Adipocyte (in vitro differentiated cells): ENCODE measurements at places on chromosomes 5 and 9.

DNA sequence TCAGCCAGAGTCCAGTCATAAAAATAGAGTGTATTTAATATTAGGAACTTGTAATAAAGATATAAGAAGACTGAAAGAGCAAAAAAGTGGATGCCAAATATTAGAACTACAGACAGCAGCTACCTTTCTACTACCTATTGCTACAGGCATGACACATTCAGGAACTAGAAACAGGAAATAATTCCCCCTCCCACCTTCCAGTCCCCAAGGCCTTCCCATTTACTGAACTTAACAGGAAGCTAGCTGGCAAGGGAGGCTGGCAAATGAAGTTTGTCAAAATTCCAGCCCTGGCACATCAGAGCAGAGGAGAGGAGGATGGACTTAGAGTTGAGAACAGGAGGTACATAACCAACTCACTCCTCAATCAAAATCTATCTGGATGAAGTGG is 50.2 kb upstream of the RIC1 start:
- no peak for DNase-seq

- no peak for DNase-seq
Measured at GRCh38 chr5:68273717-68274409, 58.3 kb downstream of the PIK3R1 start.

- no peak for DNase-seq
Measured at GRCh38 chr9:1096155-1096964, 46.2 kb downstream of the DMRT2 start.

DNA sequence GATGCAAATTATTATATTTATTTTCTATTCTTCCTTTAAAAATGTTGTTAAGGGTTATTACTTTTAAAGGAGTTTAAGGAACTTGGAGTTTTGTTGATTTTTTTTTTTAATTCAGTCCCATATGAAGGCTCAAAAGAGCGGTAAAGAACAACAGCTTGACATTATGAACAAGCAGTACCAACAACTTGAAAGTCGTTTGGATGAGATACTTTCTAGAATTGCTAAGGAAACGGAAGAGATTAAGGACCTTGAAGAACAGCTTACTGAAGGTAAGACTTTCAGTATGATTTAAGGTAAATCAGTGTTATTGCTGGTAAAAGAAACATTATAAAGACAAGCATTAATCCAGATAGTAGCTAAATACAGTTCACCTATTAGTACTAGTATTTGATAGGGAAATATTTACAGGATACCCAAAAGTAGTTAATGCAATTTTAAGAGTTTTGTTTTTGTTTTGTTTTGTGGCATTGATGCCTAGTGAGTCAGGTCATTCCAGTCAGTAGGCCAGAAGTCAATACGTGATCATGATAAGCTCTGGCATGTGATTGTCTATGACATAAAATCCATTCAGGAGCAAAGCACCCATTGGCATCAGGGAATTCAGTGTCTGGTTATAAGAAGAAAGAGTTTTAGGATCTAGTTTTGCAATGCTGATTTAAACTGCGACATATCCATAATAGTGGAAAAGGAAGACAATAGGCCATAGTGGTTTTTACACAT is 49.2 kb downstream of the CNTRL start:
- DNase-seq: no peak

GRCh38 chr9:130891688-130892476 is 4.7 kb downstream of the QRFP start:
- DNase-seq: no peak

DNA sequence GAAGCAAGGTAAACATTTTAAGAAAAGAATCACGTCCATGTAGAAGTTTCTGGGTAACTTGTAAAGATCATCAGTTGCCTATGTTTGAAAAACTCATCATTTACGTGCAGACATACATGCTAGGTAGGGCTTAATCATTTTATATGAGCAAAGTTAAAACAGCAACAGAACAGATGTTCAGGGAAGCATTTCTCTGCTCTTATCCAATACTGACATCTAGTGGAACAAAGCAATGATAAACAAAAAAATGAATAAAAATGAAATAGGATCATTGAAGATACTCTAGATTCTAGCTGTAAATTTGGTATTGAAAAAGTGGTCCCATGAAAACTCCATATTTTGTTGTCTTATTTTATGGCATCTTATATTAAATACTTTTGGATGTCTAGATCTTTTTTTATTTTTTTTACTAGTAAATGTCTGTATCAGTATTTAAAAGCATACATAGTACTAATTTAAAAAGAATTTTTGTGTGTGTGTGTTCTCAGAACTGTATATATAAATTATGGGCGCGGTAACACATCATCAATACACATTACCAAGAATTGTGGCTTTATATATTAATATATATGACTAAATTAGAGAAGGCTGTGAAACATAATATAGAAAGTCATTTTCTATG is 1050.2 kb downstream of the CDH12 start:
- peak; percentile 77 for DNase-seq

- no peak for DNase-seq
Measured at GRCh38 chr5:139734539-139734916, 61.1 kb upstream of the PSD2 start.

- no peak for DNase-seq
Measured at GRCh38 chr5:68315679-68316271, 100.2 kb downstream of the PIK3R1 start.

DNA sequence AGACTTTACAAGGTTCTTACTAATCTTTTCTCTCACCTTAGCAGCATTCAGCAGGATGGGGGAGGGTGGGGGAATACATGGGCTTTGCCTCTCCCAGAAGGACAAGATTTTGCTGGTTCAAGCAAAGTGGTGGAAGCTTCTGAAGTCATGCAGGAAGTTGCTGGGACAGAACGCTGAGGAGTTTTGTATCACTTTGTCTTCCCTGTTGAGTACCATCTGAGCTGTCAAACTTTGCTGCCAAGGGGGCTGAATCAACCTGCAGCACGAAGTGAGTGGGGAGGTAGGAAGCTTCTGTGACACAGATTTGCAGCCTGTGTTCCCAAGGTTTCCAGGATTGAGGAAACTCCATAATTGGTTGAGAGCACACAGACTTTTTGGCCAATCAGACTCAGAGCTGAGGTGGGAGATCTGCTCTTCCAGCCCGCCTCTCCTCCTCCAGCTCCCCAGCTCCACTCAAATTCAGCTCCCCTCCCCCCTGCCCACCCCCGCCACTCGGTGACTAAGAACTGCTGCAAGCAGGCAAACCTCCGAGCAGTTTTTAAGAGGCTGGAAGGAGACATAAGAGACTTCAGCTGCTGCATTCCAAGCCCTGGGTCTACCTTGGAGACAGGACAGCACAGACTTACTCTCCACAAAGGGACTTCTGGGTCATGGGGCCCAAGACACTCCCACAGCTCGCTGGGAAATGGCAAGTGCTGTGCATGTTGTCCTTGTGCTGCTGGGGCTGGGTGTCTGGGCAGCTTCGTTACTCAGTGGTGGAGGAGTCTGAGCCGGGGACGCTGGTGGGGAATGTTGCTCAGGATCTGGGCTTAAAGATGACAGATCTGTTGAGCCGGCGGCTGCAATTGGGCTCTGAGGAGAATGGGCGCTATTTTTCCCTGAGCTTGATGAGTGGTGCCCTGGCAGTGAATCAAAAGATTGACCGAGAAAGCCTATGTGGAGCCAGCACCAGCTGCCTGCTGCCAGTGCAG is at the start of gene PCDHGC5:
Gene PCDHGC5, plus strand, starts transcription at position 491 of the 971 bp plus-strand sequence. Its CDS starts 160 bp downstream, at position 651.
- peak; percentile 60 for DNase-seq

DNA sequence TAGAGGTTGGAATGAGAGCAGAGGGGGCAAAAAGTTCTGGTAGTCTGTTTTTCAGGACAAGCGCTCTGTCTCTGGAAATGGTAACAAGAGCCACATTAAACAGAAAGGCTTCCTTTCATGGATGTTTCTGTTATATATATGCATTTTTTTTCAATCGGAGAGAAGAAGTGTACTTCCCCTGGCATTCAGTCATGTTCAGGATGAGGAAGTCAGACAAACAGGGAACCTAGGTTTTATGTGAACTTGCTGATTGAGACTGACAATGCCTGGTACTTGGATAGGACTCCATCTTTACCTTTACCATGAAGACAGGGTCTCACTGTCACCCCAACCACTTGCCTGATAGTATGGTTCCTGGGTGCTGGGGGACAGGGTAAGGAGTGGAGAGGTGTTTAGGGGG is 30.1 kb upstream of the ZBED3 start:
- DNase-seq: no peak

GRCh38 chr9:129697656-129698253 is 32.3 kb downstream of the PRRX2 start:
- peak; percentile 85 for DNase-seq

GRCh38 chr9:123321616-123322272 is 34.3 kb upstream of the CRB2 start:
- no peak for DNase-seq

- DNase-seq: no peak
Measured at GRCh38 chr5:169410996-169411783, 110.3 kb upstream of the SLIT3 start.

DNA sequence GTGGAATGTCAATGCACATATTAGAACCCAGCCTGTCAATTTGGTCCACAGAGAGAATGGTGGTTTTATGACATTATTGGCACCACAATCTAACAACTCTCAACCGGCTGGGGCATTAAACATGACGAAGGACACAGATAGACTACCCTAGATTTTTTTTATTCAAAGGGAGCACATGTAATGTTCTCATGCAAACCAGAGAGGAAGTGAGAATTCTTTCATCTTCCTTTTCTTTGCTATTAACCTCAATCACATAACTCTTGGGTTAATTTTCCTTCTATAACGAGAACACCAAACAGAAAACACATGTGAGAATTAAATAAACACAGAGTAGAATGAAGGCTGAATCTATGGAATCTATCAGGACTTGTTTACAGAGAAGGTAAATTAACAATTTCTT is 94.9 kb upstream of the TNC start:
- no peak for DNase-seq

- no peak for DNase-seq
Measured at GRCh38 chr5:89080467-89081116, 197.6 kb upstream of the MEF2C start.

DNA sequence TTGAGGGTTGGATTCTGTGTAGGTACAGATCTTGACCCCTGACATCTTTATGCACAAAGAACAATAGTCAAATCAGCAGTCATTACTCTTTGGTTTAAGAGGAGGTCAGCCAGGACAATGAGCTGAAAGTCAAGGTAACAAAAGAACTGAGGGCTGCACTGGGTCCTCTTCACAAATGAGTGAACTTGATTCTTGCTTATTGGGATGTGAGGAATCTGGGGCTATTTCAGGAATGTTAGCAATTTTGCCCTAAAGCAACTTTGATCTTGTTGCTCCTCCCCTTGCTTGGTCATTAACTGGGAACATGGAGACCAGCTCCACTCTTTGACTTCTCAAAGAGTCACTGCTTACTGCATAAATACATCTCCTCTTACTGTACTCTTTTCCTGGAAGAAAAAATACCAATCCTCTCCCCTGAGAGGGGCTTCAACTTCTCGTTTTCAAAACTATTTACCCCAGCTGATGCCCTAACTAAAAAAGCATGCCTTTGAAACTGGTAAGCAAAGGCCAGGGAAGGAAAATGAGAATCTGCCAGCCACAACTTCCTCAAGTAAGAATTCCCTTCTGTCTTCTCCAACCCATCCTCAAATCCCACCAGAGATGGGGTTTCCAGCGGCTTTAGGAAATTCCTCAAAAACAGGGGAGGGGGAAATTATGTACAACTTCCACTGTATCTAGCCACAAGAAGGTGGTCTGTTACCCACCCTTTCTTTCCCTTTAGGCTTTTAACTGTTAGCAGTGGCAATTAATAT is 368.3 kb downstream of the ENC1 start:
- peak; percentile 50 for DNase-seq

- DNase-seq: peak; percentile 20
Measured at GRCh38 chr5:148969291-148969690, 93.6 kb downstream of the SH3TC2 start.

GRCh38 chr9:88945636-88946333 is 45.5 kb upstream of the S1PR3 start:
- DNase-seq: no peak

DNA sequence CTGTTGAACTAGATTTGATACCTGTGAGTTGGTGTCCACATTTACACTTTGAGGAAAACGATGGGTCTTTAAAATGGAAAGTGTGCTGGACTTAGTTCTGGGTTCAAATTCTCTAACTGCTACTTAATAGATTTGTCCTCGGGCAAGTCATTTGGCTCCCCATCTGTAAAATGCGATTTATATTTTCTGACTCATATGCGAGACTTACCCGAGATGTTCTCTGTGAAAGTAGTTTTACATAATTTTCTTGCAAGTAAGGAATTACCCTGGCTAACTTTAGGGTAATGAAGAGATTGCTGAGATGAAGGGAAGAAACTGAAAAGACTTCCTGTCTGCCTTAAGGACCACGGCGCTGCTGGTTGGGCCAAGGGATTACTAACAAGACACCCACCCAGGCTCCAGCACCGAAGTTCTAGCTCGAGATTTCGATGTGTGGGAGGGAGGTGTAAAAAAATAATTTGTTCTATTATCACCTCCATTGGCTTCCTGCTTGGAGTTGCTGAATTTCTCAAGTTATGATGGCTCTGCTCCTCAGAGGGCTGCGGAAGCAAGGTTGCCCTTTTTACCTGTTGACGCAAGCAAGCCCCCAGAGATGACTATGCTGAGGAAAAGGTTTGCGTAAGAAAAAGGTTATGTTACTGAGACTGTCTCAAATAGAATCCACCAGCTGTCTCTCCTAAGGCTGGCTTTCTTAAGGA is 24.1 kb downstream of the PCSK1 start:
- DNase-seq: no peak

DNA sequence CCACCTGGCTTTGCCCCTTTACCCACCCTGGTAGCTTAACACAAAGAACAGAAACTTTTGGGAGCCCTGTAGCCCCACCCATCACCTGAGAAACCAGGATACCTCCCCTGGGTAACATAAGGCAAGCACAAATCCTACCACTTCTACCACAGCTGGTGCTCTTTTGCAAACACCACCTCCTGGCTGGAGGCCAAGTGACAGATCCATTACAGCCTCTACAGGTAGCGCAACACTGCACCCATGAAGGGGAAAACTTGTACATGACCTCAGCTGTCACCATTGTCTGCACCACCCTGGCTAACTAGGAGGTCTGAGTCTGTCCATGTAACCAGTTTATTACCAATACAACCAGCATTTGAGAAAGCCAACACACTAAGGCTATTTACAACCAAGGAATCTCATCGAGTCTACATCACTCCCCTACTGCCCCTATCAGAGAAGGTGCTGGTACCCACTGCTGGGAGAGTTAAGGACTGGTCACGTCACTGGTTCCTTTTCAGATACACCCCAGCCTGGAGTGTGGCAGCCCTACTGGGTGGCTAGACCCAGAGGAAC is 128.6 kb downstream of the PJA2 start:
- no peak for DNase-seq

DNA sequence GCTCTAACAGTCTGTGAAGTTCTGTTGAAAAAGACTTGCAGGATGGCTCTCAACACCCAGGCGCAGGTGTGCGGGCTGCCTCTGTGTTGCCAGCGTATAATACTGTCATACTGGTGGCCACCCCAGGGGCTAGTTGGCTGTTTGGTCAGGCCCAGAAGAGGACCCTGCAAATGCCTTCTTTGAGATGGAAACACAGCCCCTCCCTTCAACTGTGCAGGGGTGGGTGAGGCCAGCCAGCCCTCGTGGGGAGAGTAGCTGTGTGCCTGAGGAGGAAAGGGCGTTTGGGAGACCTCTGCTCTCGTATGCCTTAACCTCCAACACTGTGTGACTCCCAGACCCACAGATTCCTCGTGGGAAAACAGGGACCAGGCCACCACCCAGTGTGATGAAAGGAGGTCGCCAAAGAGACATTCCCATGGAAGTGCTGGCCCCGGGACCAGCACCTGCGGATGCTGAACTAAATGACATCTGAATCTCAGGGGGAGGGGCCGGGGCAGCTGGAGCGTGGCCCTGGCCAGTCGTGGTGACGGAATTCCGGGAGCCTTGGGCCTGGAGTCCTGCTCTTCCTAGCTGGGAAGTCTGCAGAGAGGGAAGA is 11.3 kb upstream of the SCGB3A1 start:
- no peak for DNase-seq
